Activated gamma-delta T cell treated with anti-CD3 and anti-CD28 coated beads, Interleukin-2, amount 50 U/mL, for 16 hours (primary cell): ENCODE measurements at places on chromosomes 1 and 21.

DNA sequence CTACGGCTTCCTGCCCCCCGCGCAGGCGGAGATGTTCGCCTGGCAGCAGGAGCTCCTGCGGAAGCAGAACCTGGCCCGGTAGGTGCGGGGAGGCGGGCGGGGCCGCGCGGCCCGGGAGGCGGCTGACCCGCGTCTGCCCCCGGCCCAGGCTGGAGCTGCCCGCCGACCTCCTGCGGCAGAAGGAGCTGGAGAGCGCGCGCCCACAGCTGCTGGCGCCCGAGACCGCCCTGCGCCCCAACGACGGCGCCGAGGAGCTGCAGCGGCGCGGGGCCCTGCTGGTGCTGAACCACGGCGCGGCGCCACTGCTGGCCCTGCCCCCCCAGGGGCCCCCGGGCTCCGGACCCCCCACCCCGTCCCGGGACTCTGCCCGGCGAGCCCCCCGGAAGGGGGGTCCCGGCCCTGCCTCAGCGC is 16.6 kb downstream of the NOC2L start:
- DNase-seq = no peak

DNA sequence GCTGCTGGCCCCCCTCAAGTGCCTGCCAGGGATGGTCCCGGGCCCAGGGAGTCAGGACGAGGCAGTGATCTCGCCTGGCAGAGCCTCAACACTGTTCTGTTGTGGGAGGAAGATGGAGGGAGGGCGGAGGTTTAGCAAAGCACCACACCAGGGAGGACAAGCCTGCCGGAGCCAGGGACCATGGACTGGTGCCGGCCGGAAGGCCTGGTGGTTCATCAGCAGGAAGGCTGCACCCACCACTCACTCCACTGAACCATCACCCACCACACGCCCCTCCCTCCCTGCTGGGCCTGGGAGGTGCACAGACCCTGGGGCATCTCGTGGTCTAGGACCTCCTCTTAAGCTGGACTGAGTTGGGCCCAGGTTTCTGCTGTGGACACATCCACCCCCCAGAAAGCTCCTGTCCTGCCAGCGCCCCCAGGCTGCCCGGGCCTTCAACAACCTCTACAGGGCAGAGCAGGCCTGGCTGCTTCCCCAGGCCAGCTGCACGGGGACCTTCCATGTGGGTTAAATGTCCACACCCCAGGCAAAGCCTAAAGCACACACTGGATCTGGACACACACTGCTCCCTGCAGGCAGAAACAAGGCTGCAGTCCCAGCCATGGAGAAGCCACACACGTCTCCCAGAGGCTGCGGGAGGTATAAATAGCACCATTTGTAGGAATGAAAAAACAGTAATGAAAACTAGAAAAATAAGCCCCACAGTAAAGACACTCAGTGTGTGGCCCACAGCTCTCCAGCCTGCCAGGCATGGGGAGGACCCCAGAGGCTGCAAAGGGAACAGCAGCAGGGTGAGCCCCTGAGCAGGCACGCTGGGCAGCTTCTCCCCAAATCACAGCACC is 10.4 kb upstream of the TMEM240 start:
- DNase-seq = no peak

- no peak for DNase-seq
These were observed 288.2 kb downstream of the PTPRU start for GRCh38 chr1:29524285-29525065.

DNA sequence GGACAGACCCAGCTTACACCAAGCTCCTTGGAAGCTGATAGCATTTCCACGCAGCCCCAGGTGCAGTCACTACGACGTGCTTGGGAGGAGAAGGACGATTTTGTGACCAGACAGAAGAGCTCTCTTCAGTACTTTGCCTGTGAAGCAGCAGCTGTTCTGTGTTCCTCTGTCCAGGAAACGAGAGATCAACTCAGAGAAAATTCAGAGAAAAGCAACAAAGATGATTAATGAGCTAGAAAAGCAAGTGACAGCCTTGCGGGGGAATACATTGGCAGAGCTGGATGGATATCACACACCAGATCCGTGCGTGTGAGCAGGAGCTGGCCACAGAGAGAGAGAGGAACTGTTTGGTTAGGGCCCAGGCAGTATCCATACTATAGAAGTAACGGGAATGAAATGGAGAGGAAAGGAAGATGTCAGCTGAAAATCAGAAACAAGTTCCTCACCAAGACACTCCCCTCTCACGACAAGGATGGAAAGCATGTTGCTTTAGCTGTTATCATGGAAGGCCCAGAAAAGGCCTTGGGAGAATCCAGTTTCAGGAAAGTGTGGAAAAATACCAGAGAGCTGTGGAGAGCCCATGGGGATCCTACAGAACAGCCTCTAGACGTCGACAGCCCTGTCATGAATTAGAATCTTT is 106.2 kb downstream of the TOMM20 start:
- DNase-seq = no peak

GRCh38 chr1:92259350-92259749 is 39.4 kb downstream of the GLMN start:
- DNase-seq = no peak

DNA sequence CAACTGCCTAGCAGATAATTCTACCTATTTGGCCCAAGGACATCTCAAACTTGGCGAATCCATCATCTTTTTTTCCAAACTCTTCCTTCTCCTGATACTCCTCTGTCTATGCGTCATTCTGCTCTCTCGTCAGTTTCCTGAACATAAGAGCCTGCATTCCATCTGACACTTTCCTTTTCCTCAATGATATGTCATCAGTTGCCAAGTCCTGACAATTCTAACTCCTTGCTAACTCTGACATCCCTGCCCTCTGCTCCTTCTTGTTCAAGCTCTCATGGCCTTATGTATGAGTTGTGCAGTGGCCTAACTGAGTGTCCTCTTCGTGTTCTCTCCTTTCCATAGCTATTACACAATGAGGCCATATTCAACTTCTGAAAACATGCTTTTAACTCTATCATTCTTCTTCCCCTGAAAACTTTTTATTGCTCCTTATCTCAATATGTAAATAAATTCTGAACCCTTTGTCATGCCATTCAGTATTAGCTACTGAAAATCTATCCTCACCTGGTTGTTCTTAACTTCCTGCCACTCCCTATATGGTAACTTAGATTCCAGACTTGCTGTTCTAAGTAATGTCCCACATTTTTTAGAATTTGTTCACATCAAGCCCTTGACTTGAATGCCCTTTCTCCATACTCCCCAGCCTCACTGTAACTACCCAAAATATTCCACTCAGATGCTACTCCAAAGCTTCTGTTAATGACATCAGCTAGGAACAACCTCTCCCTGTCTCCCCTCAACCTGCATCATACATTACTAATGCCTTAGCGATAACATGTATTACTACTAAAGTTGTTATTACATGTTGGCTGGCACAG is 11.5 kb downstream of the PALMD start:
- DNase-seq = no peak

- DNase-seq = no peak
These were observed 174.1 kb upstream of the SGIP1 start for GRCh38 chr1:66359815-66360214.

DNA sequence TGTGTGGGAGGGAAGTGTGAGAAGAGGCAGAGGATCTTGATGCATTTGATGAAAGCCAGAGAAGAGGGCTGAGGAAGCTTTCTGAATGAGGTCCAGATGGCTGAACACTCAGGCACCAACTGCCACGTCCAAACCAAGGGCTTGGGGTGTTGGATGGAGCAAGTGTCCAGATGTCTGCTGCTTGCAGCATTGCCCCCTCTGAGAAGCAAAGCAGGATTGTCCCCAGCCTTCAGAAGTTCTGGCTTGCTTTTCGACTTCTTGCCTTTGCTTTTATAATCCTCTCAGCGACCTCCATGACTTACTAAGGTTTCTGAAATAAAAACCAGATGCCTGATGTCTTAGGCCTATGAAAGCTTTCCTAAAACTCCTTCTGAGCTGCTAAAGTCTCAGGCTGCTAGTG is 182.5 kb downstream of the HUNK start:
- DNase-seq = no peak

DNA sequence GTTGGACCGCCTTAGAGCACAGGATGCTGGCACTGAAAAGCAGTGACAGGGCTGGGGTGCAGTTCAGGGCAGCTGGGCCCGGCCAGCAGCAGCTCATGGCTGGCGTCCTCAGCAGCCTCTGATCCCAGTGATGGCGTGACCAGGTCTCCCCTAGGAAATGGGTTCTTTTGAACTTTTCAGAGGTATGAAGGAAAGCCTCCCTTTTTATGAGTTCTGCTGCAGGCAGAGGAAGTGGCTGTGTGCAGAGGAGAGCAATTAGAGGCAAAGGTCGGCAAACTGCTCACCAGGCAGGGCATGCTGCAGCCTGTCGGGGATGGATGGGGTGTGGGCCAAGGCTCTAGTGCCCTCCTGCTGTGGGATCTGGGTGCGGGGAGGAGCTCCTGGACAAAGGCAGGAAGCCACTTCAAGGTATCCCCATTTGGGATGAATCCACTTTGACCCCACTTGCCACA is 45.6 kb upstream of the RAB4A start:
- no peak for DNase-seq

- no peak for DNase-seq
These were observed 64.4 kb downstream of the MAST2 start for GRCh38 chr1:45867697-45868348.

GRCh38 chr1:103353391-103353790 is 172.1 kb upstream of the RNPC3 start:
- no peak for DNase-seq

- DNase-seq = no peak
These were observed 186.8 kb downstream of the SMYD3 start for GRCh38 chr1:246320286-246320685.

GRCh38 chr1:163076981-163077761 is 8.0 kb downstream of the RGS4 start:
- no peak for DNase-seq

GRCh38 chr1:233700338-233700737 is 86.4 kb downstream of the KCNK1 start:
- DNase-seq = no peak

GRCh38 chr1:212515329-212515760 is 82.6 kb downstream of the NENF start:
- no peak for DNase-seq

DNA sequence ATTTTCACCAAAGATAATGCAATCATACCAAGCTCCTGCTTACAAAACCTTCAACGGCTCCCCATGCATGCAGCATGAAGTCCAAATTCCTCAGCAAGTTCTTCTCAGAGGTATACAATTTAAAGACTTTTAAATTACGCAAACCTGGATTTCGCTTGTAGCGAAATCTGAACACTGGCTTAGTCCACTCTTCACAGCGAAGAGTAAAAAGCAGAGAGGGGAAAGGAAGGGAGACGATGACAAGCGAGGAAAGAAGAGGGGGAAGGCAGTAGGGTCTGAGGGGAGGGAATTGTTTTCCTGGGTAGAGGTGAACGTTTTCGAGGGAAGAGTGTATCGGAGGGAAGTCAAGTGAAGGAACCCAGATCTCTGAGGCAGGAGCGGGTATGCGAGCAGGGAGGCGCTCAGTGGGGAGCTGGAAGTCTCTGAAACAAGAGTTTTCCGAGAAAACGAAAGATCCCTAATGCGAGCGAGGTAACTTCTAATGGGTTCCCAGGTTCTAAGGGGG is 790 bp downstream of the TESK2 start:
- DNase-seq = no peak

- no peak for DNase-seq
These were observed 35.8 kb downstream of the OLFML2B start for GRCh38 chr1:161987872-161988271.

GRCh38 chr1:202888221-202888530 is 773 bp downstream of the RABIF start:
- no peak for DNase-seq

DNA sequence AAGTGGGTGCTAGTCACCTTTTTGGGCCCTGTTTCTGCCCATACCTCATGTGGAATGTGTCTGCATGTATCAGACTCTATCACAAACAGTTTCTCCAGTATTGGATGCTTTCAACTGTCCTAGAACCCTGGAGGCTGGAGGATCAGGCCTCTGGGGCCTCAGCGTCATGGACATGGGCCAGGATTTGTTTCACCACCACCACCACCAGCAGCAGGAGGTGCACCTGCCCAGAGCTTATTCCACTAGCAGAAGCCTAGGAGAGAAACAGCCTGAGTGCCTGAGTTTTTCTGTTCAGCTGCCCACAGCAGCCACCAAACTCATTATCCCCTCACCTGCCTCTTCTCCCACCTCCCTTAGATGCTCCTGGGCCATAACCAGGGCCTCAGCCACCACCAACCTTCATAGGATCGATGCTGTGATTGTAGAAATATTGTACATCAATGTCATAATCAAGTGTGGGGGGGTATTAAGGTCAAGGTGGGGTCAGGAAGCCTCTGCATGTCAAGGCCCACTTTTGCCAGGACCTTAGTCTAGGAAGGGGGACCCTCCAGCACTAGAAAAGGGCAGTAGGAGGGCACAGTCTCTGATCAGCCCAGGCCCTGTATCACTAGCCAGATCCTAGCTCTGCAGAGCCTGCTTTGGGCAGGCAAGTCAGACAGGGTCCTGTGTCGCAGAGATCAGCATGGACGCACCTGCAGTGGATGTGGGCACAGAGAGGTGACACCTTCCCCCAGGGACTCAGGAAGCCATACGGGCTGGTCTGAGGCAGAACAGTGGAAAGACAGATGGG is 9.3 kb downstream of the DMAP1 start:
- no peak for DNase-seq

DNA sequence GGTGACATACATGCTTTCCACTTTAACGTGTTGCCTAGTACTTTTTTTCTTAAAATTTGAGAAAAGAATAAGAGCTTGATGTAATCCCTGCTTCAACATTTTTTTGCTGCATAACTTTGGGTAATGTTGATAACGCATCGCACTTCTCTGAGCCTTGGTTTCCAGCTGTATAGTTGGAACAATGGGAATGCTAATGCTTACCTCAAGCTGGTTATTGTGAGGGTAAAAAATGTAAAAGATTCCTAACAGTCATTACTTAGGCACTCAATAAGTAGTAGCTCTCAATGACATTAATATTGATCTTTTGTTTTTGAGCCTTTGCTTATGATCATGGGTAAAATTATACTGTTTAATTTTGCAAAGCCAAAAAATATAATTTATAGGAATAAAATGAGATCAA is 683.3 kb upstream of the CXADR start:
- DNase-seq = no peak

DNA sequence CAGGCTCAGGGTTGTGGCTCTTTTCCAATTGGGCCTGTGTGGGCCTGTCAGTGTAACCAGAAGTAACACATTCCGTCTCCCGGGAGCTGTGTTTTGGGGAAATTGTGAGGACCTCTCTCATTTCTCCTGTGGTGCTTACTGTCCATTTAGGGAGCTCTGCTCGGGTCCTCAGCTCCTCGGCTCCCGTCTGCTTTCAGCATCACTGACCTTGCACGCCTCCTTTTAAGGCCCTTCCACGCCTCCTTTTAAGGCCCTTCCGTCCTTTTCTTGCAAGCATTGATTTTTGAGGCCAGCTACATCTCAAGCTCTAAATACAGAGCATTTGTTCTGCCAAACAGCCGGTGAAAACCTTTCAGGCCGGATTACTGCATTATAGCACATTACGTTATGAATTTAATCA is 9.7 kb downstream of the CA6 start:
- DNase-seq = no peak

GRCh38 chr1:32872192-32872460 is 1.4 kb upstream of the FNDC5 start:
- DNase-seq = no peak

DNA sequence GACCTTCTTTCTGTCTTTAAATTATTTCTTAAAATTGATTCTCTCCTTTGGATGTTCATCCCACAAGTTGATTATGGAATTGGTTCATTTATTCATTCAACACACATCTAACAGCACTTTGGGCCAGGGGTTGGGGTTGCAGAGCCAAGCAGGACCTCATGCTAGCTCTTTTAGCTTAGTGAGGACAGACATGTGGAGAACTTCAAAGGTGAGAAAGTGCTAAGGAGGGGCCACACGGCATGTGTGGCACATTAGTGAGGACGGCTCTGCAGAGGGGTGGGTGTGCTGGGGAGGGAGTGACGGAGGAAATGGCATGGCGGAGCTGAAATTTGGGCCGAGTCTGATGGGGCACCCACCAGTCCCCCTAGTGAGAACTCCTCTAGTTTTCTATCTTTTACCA is 32.5 kb upstream of the VASH2 start:
- DNase-seq = no peak
